Body of pancreas (tissue), 4 donors: ENCODE measurements at places on chromosomes 6 and 20. TPM values are rescaled to one million over a fixed set of nuclear protein-coding genes. Genes with fewer than 3 reads are reported as not detected.

- H3K4me1 ChIP-seq = peaks cover 7% of the 10 kb centered on the region
- no peaks in the 10 kb centered on the region for H3K36me3 ChIP-seq
- no peak for DNase-seq
- no peak overlapping the region for H3K4me3 ChIP-seq
- no peak overlapping the region for H3K27ac ChIP-seq
- H3K27me3 ChIP-seq = no peaks in the 10 kb centered on the region
Measured at GRCh38 chr6:134884752-134885151, 65.1 kb downstream of the ALDH8A1 start.

DNA sequence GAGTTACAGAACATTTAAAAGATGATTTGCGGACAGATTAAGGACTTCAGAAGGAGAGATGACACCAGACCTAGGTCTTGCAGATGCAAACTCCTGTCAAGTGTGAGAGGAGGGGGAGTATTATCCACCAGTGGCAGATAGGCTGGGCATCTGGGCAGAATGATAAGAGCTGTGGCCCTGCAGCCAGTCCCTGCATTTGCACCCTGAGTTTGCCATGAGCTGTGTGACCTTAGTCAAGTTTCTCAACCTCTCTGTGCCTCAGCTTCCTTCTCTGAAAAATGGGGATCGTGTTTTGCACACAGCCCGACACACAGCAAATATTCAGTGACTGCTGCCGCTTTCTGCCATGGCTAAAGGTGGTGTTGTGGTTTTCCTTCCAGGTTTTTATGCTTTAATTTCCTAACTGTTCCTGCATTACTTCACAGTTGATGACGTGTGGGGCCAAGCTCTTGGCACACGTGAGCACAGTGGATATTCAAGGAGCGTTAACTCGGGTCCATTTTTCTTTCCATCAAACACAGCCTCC lies 516.2 kb downstream of the CDH26 start:
- H3K4me3 ChIP-seq = no peak overlapping the region
- H3K27ac ChIP-seq = no peak overlapping the region
- no peak for DNase-seq
- H3K27me3 ChIP-seq = no peaks in the 10 kb centered on the region
- no peaks in the 10 kb centered on the region for H3K36me3 ChIP-seq
- H3K4me1 ChIP-seq = no peaks in the 10 kb centered on the region

Gene SMIM13
- total RNA-seq = 5.6 TPM

GRCh38 chr6:44105146-44105545 lies 22.1 kb downstream of the MRPL14 start:
- no peaks in the 10 kb centered on the region for H3K27me3 ChIP-seq
- H3K36me3 ChIP-seq = no peaks in the 10 kb centered on the region
- H3K27ac ChIP-seq = no peak overlapping the region
- DNase-seq = no peak

Gene PGC
- 91.1 TPM for total RNA-seq

Gene POFUT1
- total RNA-seq = 23.6 TPM

GRCh38 chr6:168067081-168067759 lies 11.8 kb downstream of the FRMD1 start:
- no peaks in the 10 kb centered on the region for H3K27me3 ChIP-seq
- no peaks in the 10 kb centered on the region for H3K36me3 ChIP-seq

DNA sequence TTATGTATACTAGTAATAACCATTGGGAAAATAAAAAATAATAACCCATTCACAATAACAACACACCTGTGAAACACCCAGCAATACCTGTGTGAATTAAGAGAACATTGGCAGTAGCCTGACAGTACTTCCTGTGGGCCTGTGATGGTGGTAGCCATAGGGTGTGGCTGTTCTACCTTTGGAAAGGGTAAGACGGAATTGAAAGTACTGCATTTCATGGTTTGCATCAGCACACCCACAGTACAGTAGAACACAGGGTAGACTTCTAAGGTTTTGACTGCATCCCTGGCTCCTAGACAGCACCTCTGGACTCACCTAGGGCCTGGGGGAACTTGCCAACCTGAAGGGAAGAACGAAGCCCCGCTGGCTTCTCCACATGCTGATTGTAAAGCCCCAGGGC lies 279.8 kb downstream of the HTR1B start:
- no peaks in the 10 kb centered on the region for H3K36me3 ChIP-seq
- H3K27me3 ChIP-seq = no peaks in the 10 kb centered on the region
- H3K4me3 ChIP-seq = no peak overlapping the region
- no peak overlapping the region for H3K27ac ChIP-seq
- no peaks in the 10 kb centered on the region for H3K4me1 ChIP-seq

Gene RSPH4A
- not detected for total RNA-seq

DNA sequence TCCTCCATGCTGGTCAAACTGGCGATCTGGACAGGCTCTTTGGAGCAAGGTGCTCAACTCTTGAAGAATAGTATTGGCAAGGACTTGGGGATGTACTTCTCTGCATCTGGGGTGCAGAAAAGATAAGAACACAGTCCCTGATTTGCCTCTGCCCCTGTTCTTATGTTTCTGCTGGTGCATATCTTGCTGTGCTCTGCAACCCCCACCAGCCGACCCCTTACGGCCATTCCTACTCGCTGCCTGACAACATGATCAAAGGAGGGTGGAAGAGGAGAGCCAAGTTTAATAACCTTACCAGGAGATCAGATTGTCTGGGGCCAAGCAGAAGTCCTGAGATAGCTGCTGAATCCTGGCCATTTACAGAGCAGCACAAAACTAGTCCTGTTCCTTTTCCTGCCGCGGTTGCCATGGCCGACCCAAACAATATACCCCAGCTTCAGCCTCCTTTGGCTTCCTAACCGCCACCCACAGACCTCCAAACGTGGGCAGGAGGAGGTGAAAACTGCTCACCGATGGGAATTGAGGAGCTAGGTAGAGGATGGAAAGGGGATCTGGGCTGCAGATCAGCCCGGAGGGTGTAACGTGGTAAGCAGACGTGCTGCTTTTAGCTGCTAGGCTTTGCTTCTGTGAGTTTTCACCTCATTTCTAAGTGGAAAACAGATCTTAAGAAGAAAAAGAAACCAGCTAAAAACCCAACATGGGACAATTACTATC lies 60.9 kb downstream of the ATXN1 start:
- no peaks in the 10 kb centered on the region for H3K27me3 ChIP-seq
- H3K4me3 ChIP-seq = no peak overlapping the region
- no peaks in the 10 kb centered on the region for H3K36me3 ChIP-seq
- DNase-seq = no peak

DNA sequence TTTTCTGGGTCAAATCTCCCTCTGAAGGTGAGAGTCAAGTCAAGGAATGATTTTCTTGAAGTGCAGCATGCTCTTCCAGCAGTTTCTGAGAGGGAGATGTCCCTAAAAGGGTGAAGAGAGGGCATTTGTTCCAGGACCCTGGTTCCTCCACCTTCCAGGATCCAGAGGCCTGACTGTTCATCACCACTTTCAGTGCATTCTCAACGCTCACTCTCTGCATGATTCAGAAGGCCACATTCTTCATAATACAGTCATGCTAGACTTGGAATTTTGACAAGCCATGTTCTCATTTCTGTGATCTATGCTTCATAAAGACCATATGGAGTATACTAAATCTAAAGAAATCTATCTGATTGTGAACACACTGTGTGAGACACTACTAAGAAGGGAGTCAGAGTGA lies 85.1 kb downstream of the PDE7B start:
- H3K4me3 ChIP-seq = no peak overlapping the region
- no peak overlapping the region for H3K27ac ChIP-seq
- no peaks in the 10 kb centered on the region for H3K36me3 ChIP-seq
- DNase-seq = no peak

Gene CRISP3
- 0.99 TPM for total RNA-seq

DNA sequence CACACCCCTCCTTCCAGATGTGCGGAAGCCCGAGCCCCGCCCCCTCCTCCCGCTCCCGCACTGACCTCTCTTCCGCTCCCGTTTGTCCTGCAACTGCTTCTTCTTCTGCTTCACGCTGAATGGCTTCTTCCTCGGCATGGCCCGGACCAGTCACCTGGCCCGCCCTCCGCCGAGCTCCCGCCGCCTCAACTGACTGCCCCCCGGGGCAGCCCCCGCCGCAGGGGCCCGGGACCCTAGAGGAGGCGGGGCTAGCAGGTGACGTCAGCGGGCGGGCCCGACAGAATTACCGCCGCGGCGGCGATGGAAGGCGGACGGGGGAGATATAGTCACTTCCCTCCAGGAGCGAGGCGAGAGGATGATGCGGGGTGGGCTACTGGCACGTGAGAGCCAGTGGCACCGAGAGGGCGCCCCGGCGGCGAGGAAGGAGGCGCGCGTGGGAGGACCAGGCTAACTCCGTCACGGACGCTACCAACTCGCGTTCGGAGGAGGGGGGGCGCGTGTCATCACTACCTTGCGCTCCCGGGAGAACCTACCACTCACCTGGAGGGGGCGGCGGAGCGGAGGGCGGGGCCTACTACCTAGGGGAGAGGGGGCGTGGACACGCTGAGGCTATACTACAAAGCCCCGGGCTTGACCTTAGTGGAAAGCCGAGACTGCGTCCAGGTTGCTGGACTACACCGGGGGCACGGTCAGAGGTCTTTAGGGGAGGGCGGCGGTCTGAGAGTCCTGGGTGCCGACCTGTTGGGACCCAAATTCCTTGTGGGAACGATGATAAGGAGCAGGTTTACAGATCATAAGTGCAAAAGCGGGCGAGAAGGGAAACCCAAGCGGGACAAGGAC lies at the start of gene GNL1:
Gene GNL1 (minus strand): TSS at position 424 of the 840 bp plus-strand sequence. CDS start 286 bp downstream, at position 138.
- no peaks in the 10 kb centered on the region for H3K27me3 ChIP-seq
- H3K36me3 ChIP-seq = no peaks in the 10 kb centered on the region
- H3K27ac ChIP-seq = peak within 1 kb of the TSS; percentile 94
- H3K4me1 ChIP-seq = peaks cover 27% of the 10 kb centered on the region

Gene ACSS2
- 33.9 TPM for total RNA-seq

GRCh38 chr6:128033156-128033555 lies 132.3 kb upstream of the THEMIS start:
- no peak overlapping the region for H3K4me3 ChIP-seq
- DNase-seq = no peak
- no peak overlapping the region for H3K27ac ChIP-seq
- H3K36me3 ChIP-seq = no peaks in the 10 kb centered on the region

DNA sequence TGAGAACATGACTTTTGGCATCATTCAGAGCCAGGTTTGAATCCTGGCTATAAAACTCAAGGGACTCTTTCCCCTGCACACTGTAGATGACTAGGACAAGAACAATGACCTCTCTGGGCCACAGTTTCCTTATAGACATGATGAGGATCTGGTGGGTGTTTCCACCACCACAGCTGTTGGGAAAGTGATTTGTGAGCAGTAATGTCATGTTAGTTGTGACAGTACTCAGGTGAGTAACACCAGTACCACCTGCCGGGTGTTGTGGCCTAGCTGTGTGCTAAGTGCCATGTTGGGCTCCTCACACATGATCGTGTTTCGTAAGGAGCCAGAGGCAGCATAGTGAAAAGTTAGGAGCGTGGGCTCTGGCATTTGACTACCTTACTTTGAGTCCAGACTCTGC lies 24.1 kb downstream of the HM13 start:
- no peaks in the 10 kb centered on the region for H3K4me1 ChIP-seq
- no peak for DNase-seq
- no peaks in the 10 kb centered on the region for H3K27me3 ChIP-seq
- peaks cover 45% of the 10 kb centered on the region for H3K36me3 ChIP-seq

- no peaks in the 10 kb centered on the region for H3K36me3 ChIP-seq
- H3K27ac ChIP-seq = no peak overlapping the region
- H3K27me3 ChIP-seq = no peaks in the 10 kb centered on the region
- no peaks in the 10 kb centered on the region for H3K4me1 ChIP-seq
- H3K4me3 ChIP-seq = no peak overlapping the region
Measured at GRCh38 chr6:18021166-18021850, 33.9 kb upstream of the KIF13A start.

DNA sequence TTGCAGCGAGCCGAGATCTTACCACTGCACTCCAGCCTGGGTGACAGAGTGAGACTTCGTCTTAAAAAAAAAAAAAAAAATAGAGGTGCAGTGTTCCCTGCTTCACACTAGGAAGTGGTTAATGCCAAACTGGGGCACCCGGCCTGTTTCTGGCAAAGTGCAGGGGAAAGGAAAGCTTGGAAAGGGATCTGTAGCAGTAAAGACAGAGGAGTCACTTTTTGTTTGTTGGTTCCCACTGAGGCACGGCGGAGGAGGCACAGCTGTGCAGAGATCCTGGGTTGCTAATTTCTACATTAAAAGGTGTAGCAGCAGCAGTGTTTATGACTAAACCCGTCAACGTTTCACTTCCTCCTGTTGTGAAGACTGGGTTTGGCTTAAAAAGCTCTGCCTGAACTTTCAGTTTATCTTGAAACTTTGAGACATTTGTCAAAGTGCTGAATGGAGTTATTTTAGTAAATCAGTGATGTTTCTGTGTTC lies 125.6 kb downstream of the CARMIL1 start:
- no peaks in the 10 kb centered on the region for H3K36me3 ChIP-seq
- DNase-seq = no peak
- H3K4me3 ChIP-seq = no peak overlapping the region
- H3K4me1 ChIP-seq = peaks cover 13% of the 10 kb centered on the region

Gene SPATS1
- not detected for total RNA-seq

Gene WFDC2
- 11.9 TPM for total RNA-seq

- no peaks in the 10 kb centered on the region for H3K27me3 ChIP-seq
- no peak for DNase-seq
- H3K36me3 ChIP-seq = no peaks in the 10 kb centered on the region
Measured at GRCh38 chr6:134555672-134556071, 237.8 kb upstream of the SGK1 start.

DNA sequence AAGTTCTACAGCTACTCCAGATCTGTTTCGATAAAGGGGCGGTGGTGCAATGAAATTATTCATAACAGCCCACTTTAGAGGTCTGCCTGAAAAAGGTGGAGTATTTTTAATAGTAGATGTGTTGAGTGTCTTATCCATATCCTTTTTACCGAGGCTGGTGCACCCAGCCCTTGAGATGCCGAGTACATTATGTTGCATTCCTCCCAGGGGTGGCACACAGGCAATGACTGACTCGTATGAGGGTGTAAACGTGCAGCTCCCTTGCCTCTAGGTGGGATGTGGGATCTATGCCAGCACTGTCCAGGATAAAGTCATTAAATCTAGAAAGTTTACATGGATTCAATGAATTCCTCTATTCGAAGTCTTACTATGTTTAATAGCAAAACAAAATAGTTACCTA lies 355.6 kb downstream of the PLCB1 start:
- no peaks in the 10 kb centered on the region for H3K4me1 ChIP-seq
- H3K4me3 ChIP-seq = no peak overlapping the region
- no peaks in the 10 kb centered on the region for H3K36me3 ChIP-seq
- DNase-seq = no peak
- H3K27ac ChIP-seq = no peak overlapping the region

DNA sequence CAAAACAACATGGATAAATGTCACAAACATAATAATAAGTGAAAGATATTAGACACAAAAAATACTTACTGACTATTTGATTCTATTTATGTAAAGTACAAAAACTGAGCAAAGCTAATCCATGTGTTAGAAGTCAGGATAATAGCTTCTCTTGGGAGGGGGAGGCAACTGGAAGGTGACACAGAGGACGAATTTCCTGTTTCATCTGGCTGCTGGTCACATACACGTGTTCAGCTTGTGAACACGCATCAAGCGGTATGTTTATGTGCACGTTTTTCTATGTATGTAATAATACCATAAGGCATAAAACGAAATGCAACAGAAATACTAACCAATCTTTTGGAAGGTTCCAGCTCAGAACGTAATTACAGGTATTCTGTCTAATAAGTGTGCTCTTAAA lies 54.3 kb downstream of the MKKS start:
- no peak for DNase-seq
- no peaks in the 10 kb centered on the region for H3K36me3 ChIP-seq
- no peak overlapping the region for H3K27ac ChIP-seq
- H3K4me1 ChIP-seq = no peaks in the 10 kb centered on the region
- no peak overlapping the region for H3K4me3 ChIP-seq
- no peaks in the 10 kb centered on the region for H3K27me3 ChIP-seq
